ENCODE measurements at places on chromosomes 12 and 14. TPM values are rescaled to one million over a fixed set of nuclear protein-coding genes. Genes with fewer than 3 reads are reported as not detected.

NR4A1 gene
- 4.2 TPM for total RNA-seq

MANSC1 gene
- 1.7 TPM for total RNA-seq

SLCO1B3 gene
- not detected for total RNA-seq

BEST3 gene
- 0.43 TPM for total RNA-seq

PGF gene
- total RNA-seq = 2.4 TPM

SLCO1B1 gene
- total RNA-seq = not detected

SDS gene
- total RNA-seq = not detected

ISCU gene
- 72.4 TPM for total RNA-seq

Data from placental pericyte (primary cell).